ENCODE measurements at places on chromosomes 2 and 18.
A peak's percentile ranks its signal among the peaks of the same experiment; 100 is the strongest.

GRCh38 chr18:11798271-11798670 lies 52.9 kb upstream of the CHMP1B start:
- DNase-seq, result no peak

DNA sequence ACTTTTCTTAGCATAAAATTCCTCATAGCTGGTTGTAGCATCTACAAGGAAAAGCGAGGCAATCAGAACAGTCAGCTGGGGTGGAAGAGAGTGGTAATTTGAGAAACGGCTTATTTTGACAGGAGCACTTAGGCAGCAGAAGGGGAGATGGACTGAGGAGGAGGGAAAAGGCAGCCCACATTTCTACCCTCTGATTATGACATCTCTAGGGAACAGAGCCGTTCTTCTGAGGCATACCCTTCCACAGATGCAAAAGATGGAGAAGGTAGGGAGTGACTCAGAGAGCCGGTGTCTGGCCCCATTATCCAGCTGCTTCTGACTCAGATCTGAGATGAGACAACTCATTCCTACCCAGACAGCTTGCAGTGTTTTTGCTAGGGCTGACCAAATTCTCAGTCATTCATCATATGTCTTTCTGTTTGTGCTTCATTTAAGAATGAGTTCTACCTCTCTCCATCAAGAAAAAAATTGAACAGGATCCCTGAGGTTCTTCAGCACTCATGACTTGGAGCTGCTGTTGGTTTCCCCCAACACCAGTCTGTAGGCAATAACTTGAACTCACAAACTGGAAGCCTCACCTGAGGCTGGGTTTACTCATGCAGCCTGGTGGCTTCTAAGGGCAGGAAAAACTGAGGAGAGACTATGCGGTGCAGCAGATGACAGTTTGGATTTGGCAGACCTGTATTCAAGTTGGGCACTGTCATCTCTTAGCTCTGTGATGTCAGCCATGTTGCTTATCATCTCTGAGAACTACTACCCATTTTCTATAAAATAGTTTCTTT lies 15.9 kb upstream of the SEC11C start:
- DNase-seq, result peak; percentile 11

GRCh38 chr2:27885661-27886060 lies 4.5 kb downstream of the RBKS start:
- no peak for DNase-seq

- DNase-seq, result peak; percentile 45
Observed at GRCh38 chr2:43605079-43605655, 9.3 kb upstream of the THADA start.

- peak; percentile 53 for DNase-seq
Observed at GRCh38 chr2:8472545-8473323, 209.1 kb upstream of the ID2 start.

DNA sequence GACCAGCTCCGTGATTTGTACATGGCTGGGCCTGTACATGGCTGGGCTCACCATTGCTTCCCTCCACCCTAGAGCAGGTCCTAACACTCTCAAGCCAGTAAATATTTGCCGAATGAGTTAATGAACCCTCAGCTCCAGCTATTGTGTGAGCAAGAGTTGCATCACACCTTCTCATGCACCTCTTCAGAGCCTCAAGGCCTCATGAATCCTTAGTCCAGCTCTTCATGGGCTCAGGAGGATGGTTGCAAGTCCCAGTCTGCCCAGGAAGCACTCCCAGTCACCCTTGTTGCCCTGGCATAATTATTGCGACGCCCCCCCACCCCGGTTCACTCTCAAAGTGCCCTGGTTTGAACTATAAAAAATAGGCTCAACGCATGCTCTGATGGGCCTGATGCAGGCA lies 30.1 kb upstream of the GNAL start:
- DNase-seq, result no peak

DNA sequence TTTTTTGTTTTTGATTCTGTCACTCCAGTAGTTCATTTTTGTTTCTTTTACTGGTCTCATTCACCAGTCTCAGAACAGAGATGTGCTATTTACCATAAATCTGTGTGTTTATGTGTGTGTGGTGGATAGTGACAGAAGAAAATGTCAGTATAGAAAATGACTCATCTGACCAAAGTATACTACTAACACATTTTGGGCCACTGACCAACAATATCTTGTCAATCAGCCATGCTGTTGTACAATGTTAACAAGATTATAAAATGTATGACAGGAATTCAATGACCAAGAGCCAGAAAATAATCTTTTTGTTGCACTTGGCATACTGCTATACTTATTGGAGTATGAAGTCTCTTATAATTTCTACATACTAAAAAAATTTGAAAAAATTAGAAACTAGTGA lies 1081.4 kb upstream of the NRXN1 start:
- no peak for DNase-seq

GRCh38 chr2:120345608-120346007 lies 328 bp upstream of the INHBB start:
- peak; percentile 28 for DNase-seq

- no peak for DNase-seq
Observed at GRCh38 chr2:121582272-121582671, 51.6 kb downstream of the RNU4ATAC start.

DNA sequence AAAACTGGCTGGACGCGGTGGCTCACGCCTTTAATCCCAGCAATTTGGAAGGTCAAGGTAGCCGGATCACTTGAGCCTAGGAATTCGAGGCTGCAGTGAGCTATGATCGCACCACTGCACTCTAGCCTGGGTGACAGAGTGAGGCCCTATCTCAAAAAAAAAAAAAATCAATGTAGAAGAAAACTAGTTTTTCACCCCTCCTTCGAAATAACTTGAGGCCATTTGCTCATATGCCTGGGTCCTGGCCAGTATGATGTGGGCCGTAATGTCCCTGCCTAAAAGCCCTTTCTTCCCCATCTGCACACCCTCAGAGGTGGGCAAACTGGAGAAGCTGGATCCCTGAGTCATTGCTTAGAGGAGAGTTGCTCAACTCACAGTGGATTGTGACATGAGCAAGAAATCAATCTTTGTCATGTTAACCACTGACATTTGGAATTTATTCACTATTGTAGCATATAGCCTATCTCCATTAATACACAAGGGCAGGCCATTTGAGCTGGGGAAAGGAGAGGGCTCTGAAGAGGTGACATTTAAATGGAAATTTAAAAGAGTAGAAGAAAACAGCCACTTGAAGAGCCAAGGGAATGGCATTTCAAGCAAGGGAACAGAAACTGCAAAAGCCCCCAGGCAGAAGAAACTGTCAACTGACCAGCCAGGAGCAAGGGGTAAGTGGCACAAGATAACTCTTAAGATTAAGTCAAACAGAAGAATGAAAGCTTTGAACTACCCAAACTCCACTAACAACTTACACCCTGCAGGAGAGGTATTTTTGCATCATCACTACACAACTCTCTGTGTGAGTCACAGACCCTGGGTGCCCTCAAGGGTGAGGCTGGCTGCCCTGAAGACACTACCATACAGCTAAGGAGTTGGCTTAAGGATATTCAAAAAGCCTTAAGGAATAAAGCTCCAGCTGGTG lies 7.6 kb upstream of the METTL21A start:
- DNase-seq, result peak; percentile 83

DNA sequence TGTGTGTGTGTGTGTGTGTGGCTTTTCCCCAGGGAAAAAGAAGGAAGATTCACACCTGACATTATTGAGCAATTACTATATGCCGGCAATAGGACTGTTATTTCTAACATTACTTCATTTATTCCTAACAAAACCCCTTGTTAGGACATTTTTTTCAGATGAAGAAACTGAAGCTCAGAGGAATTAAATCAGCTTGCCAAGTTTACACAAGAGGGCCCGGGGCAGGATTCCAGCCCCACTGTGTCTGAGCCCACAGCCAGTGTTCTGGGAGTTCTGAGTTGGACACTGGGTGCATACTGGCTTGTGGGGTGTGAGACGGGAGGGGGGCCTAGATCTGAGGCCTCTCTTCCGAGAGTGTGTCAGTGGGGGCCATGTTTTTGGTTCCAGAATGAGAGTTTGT lies 9.9 kb downstream of the TOGARAM2 start:
- DNase-seq, result no peak

DNA sequence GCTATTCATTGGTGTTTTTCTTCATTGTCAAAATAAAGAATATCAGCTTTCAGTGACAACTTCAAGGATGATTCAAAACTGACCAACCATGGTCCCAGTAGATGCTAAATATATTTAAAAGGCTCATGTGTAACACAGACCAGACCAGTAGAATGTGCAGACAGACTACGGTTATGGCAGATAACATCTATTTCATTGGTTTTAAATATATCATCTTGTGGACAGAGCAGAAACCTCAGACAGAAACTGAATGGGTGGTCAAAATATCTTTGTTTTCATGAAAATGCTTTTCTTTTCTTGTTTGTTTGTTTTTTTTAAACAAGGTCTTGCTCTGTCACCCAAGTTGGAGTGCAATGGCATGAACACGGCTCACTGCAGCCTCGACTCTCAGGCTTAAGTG lies 107.4 kb upstream of the CREB1 start:
- no peak for DNase-seq

- peak; percentile 61 for DNase-seq
Observed at GRCh38 chr2:171436307-171436706, 2.3 kb downstream of the DCAF17 start.

Data from suppressor macrophage treated with lipopolysaccharide for 1 hour (primary cell).